ENCODE measurements at places on chromosomes 12 and 14.

- DNase-seq, result no peak
These were observed 6.5 kb downstream of the CCDC60 start for GRCh38 chr12:119341020-119341419.

- DNase-seq, result no peak
These were observed 373.4 kb downstream of the TMEM121 start for GRCh38 chr14:105899657-105900397.

DNA sequence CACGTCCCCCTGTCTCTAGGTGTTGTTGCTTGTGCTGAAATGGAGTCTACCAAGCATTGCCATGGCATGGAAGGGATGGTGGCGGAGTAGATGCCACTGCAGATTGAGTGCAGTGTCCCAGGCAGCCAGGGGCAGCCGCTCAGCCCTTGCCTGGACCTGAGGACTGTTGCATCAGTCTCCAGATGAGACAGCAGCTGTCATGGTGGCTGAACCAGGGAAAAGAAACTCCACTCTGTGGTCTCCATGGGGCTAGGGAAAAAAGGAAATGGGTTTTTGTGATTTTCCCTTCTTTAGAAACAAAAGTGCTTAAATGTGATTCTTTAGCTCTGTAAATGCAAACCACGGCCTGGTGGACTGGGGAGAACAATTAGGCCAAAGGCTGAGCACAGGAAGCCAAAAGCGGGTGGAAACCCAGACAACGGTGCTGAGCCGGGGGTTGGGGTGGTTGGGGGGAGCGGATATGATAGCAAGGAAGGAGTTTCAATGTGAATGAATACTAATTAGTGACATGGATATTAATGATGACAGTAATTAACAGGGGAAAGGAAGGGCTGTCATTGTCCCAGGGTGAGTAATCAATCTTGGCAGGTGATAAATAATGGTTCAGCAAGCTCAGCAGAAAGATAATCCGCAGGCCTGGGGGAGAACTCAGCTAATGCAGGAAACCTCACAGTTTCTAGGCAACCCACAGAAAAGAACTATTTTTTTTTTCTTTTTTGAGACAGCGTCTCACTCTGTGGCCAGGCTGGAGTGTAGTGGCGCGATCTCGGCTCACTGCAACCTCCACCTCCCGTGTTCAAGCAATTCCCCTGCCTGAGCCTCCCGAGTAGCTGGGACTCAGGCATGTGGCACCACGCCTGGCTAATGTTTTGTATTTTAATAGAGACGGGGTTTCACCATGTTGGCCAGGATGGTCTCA lies 442.6 kb downstream of the DPF3 start:
- no peak for DNase-seq

GRCh38 chr14:96660123-96660522 lies 137.1 kb upstream of the VRK1 start:
- DNase-seq, result no peak

DNA sequence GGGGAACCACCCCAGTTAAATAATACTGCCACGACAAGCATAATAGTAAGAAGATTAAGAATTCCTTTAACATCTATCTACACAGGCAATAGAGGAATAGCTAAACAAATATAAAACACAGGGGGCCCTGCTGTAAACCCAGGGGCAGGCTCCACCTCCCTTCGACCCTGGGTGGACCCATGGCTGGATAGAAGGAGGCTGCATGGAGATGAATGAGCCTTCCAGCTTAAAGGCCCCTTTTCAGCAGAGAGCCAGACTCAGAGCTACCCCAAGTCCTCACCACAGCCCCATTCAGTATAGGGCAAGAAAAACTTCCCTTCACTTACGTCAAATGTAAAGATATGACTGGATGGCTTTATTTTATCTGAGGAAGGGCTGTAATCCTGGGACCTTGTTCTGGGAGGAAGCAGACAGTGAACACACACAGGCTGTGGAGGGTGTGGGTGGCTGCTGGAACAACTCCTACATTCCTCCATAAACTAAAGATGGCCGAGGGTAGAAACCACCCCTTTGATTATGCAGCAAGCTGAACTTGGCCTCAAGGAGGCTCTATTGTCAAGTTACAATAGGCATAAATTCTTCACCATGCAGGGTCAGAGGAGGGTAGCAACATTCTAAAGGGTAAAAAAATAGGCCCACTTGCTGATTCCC lies 30.4 kb downstream of the NUAK1 start:
- DNase-seq, result peak; percentile 60

DNA sequence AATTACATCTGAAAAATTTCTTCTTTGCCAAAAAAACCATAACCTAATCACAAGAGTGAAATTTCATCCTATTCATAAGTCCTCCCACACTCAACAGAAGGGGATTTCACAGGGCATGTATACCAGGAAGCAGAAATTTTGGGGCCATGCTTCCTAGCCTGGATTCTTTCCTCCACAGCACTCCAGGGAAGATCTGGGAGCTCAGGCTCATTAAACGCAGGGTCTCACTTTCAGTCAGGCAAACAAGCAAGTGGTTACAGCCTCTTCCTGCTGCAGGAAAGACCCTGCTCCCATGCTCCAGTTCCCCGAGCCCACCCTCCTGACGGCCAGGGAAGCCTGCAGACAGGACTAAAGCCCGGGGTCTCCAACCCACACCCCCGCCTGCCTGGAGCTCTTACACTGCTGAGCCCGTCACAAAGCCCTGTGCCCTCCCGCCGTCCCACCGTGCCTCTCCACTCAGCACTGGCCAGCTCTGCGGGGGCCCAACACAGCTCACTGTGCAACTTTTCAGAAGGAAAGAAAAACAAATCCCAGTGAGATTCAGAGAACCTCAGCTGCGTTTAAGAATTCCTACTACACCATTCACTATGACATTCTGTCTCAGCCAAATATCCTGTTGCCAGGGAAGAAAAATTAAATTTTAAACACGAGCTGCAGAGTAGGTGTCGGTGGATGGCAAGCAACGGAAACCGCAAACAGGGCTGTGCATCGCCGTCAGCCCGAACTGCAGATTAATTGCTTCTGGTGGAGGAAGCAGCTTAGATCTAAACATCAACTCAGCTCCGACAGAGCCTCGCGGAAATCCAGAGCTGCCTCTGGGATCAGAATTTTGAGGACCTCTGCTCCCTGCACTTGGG lies 106.7 kb upstream of the SFSWAP start:
- no peak for DNase-seq

DNA sequence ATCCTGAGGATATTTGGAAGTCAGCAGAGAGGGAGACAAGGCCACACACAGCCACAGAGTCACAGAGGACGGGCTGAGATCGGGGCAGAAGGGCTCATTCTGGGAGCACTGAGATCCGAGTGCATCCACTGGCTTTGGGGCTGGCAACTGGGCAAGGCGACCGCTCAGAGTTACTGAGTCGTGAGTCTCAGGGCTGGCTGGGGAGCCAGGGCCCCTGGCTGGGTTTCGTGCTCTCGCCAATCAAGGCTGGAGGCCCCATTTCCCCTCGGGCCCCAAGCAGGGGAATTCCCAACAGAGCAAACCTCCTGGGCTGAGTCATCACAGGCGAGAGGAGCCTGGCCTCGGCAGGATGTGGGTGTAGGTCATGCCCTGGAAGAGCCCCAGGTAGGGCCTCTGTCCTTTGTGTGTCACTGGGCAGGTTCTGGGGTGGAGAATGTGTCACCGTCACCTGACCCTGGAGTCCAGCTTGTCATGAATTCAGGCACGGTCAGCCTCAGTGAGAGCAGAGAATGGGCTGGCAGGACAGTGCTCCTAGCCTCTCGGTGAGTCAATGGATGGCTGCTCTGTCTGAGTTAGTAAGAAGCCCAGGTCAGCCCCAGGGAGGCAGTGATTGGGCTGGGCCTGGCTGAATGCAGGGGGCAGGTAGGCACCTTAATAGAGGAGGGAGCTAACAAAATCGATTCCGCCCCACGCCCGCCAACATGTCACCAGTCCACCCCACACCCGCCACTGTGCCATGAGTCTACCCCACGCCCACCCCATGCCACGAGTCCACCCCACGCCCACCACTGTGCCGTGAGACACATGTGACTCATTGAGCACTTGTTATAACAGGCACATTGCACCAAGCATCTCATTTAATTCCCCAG lies 16.9 kb downstream of the ASB2 start:
- DNase-seq, result peak; percentile 72

GRCh38 chr12:98002887-98003493 lies 512.4 kb upstream of the TMPO start:
- peak; percentile 14 for DNase-seq

- peak; percentile 60 for DNase-seq
These were observed 159.6 kb downstream of the PLCZ1 start for GRCh38 chr12:18578191-18578590.

- DNase-seq, result peak; percentile 61
These were observed 27.4 kb upstream of the PRKD1 start for GRCh38 chr14:29955087-29955486.

- DNase-seq, result peak; percentile 42
These were observed 247.4 kb downstream of the GALC start for GRCh38 chr14:87745507-87746118.

GRCh38 chr14:99880651-99881420 lies 87.6 kb downstream of the EML1 start:
- no peak for DNase-seq

- no peak for DNase-seq
These were observed 73.2 kb upstream of the SCN8A start for GRCh38 chr12:51517800-51518199.

GRCh38 chr12:111196532-111196931 lies 172.4 kb downstream of the PHETA1 start:
- no peak for DNase-seq

- no peak for DNase-seq
These were observed 219.8 kb downstream of the SLC41A2 start for GRCh38 chr12:104738331-104738730.

- no peak for DNase-seq
These were observed 26.2 kb downstream of the BCL11B start for GRCh38 chr14:99245564-99246511.

DNA sequence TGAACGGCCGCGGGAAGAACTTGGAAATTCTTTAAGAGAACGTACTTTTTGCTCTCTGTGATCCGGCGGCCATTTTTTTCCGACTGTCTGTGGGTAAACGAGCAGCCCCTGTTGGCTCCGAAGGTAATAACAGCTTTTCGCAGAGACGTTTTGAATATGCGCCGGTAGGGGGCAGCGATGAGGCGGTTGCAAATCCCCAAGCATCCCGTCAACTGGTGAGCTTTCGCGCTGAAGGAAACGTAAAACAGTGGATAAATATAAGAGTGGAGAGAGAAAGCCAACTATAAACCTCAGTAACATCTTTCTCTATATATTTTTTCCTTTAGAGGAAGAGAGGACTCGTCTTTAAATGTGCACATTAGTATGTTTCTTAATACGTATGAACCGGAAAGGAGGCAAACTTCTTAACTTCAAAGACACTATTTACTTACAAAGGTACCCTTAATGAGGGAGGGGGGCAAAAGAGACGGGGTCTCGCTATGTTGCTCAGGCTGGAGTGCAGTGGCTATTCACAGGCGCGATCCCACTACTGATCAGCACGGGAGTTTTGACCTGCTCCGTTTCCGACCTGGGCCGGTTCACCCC lies 9.6 kb upstream of the NEMF start:
- peak; percentile 96 for DNase-seq

DNA sequence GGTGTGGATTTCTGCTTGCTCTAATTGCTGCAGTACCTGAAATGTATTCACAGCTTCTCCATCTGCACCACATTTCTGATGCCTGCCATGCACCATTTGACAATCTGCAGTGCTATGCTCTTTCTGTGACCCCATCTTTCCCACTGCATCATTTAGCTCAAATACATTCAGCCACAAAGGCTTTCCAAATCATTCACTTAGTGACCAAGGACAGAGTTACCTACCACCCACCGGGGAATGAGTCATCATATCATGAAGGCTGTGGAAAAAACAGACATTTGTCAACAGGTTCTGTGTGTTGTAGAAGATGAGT lies 465.5 kb upstream of the ATP2B1 start:
- DNase-seq, result peak; percentile 8

GRCh38 chr12:7479771-7480170 lies 23.8 kb downstream of the CD163 start:
- DNase-seq, result no peak

DNA sequence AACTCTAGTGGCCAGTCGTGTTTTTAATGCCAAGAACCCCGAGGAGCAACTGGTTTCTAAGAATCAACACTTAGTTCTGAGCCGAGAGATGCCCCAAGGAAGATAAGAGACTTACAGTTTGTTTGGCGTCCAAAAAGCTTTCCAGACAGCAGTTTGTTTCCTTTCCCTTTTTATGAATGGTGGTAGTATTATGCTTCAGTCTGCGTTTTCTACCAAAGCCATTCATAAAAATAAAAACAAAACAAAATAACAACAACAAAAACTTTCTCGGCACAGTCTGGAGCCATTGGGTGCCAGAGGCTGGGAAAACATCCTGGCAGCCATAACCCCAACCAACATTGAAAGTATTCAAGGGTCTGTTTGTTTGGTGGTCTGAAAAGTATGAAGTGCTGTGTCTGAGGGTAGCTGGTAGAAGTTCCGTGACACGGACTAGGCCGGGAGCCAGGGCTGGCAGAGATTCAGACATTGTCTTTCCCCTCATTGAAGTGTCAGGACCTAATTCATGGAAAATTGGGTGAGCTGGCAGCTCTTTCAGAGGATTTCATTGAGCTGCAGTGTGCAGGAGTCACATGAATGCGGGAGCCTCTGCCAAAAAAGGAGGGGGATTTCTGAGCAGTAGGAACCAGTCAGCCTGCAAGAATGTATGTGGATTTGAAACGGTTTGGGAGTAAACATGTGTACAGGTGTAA lies 124.2 kb downstream of the HMGA2 start:
- peak; percentile 98 for DNase-seq

- no peak for DNase-seq
These were observed 67.0 kb downstream of the ANKRD9 start for GRCh38 chr14:102442241-102443211.

DNA sequence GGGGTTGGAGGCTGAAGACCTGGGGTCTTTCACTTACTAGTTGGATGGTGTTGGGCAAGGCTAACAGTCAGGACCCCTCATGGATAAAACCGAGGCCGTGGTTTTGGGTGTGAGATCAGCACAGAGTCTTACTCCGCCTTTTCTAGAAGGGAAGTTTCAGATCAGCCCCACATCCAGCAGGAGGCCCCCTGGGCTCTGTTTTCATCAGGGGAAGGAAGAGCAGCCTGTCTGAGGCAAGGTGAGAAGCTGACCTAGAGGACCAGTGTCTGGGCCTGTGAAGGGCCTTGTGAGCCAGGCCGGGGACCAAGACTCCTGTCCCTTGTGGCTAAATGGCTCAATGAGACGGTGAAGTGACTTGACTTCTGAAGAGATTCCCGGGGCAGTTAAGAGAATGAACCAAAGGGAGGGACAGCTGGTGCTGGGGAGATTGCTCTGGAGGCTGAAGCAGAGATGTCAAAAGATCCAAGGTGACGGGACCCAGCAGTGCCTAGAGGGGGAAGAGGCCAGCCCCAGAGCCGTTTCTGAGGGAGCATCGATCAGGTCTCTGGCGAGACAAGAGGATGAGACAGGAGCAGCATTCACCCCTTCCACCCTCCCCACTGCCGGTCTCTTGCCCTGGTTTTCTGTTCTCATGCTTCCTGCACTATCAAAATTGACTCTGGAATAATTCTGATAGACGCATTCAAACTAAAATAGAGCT lies 40.1 kb upstream of the TSPAN9 start:
- no peak for DNase-seq

DNA sequence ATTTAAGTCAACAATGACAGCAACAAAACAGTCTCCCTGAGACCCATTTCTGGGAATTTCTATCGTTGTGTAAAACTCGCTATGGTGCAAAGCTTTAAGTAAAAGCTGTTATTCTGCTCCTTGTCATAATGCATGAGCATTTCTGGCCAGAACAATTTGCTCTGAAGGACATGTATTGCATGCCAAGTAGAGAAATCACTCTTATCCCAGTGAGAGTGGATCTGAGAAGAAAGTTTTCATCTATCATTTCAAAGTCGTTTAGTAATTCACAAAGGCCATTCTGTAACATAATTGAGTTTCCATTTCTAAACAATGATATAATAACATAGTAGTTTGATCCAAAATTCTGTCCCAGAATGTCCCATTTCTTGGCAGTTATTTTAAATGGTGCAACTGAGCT lies 86.6 kb downstream of the TBC1D30 start:
- DNase-seq, result no peak

- DNase-seq, result peak; percentile 4
These were observed 25.0 kb upstream of the HSPB8 start for GRCh38 chr12:119153477-119154434.
